Effector memory CD8-positive, alpha-beta T cell (primary cell): ENCODE measurements at places on chromosomes 12 and 14.

DNA sequence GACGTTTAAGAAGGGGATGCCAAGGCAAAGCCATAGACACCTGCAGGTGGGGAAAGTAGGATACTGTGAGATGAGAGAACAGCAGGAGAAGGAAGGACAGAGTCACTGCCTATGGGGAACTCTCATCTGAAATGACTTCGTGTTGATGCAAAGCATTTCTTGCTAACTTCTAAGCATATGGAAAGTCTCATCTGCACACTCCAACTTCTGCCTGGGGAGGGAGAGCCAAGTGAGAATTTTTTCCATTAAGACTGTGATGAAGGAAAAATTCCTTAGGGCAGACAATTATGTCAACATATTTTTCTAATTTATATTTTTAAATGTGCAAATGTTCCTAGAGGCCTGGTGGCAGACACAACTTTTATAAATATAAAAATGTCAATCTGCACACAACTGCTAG lies 115.3 kb downstream of the IPO8 start:
- DNase-seq, result no peak

DNA sequence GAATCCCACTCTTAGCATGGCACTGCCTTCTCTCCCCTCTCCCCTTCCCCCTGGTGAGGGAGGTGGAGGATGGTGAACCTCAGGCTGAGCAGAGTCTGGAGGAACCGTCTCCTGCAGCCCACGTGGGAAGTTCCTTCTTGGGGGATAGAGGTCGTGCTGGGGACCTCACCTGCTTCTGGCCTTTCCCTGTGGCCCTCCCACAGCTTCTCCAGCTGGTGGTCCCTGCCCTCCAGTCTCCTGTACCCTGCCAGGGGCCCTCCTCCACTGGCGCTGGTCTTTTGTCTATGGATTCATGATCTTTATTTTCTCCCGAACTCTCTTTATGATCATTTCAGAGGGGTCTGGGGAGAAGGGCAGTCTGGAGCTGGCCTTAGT lies 9.0 kb upstream of the MTA1 start:
- DNase-seq, result no peak

DNA sequence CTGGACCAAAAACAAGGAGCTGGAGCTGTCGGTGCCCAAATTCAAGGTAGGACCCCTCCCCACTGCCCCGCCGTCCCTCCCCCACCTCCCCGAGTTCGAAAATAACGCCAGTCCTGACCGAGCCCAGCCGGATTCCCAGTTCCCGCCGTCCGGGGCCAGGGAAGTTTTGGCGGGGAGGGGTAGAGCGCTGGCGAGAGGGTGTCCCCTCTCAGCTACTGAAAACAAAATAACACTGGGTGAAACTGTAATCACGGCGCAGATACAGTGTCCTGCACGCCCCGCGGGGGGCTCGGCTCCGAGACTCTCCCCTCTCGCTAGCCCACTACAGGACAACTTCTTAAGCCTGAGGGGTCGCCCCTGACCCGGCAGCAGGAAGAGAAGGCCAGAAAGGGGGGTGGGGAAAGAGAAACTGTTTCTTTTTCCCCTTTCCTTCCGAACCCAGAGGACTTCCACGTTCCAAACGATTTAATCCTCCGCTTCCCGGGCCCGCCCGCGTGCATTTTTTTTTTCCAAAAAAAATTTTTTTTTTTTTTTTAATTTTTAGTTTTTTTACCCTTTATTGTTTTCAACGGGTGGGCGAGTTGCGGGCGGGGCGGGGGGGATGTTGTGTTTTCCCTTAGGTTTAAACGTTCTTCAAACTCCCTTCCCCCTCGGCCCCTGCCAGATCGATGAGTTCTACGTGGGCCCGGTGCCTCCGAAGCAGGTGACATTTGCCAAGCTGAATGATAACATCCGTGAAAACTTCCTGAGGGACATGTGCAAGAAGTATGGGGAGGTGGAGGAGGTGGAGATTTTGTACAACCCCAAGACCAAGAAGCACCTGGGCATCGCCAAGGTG lies 1.6 kb downstream of the SETD1B start:
- DNase-seq, result no peak

- DNase-seq, result no peak
These were observed 6.0 kb downstream of the HDAC7 start for GRCh38 chr12:47813511-47814196.

DNA sequence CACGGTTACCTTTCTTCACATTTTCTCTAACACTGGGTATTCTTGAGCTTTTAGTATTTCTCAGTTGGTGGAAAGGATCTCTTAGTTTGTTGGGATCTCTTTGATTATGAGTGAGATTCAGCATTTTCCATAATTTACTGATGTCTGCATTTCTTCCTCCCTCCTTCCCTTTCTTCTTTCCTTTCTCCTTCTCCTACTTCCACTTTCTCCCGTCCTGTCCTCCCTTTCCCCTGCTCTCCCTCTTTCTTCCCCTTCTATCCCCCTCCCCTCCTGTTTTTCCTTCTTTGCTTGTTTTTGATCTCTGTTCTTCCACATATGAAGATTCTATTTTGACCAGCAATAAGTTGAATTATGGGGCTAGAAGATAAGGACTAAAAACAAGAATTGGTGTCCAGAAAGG lies 66.9 kb downstream of the FUT8 start:
- no peak for DNase-seq

DNA sequence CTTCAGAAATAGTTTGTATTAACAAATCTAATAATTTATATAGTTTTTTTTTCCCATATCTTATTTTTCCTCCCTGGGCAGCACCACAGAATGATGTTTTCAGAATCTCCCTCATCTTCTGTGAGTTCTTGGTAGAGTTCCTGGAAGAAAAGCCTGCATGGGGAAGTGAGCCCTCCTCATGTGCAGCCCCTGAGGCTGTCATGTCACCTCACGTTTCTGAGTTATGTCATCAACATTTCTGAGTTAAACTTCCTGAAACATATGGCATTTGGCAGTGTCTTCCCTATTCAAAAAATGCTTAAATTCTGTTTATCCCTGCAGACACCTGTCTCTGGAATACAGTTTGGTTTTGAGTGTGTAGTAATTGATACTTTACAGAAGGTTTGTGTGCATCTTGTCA lies 979.0 kb downstream of the TMEM121 start:
- no peak for DNase-seq

DNA sequence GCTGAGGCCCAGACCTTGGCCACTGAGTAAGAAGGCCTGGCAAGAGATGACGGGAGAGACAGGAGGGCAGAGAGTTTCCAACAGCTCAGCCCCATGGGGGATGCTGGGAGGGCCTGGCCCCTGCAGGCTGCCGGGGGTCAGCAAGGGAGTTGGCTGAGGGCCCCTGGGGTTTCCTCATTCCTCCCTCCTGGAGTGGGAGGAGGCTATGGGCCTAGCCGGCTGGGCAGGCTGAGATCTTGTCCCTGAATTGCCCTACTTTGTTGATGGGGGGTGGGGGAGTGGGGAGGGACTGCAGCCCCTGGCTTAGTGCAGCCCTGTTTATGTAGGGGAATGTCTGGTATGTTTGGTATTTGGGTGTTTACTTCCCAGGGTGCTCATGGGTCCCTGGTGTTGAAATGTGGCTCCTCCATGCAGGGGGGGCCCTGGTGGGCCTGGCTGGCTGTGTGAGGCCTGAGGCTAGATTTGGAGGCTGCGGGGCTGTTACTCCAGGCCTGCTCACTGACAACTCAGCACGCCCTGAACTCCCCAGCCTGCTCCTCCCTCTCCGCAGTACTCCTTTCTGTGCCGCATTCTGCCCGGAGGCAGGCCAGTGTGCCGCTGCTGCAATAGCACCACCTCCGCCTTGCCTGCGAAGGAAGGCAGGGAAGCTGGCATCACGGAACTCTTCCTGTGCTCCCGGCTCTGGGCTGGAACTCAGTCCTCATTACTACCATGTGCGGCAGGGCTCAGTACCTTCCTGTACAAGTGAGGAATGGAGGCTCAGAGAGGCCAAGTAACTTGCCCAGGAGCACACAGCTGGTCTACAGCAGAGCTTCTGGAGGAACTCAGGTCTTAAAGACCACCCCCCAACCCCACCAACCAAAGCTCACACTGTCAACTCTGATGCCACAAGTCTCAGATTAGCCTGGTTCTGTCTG lies 25.3 kb downstream of the JDP2 start:
- DNase-seq, result no peak

DNA sequence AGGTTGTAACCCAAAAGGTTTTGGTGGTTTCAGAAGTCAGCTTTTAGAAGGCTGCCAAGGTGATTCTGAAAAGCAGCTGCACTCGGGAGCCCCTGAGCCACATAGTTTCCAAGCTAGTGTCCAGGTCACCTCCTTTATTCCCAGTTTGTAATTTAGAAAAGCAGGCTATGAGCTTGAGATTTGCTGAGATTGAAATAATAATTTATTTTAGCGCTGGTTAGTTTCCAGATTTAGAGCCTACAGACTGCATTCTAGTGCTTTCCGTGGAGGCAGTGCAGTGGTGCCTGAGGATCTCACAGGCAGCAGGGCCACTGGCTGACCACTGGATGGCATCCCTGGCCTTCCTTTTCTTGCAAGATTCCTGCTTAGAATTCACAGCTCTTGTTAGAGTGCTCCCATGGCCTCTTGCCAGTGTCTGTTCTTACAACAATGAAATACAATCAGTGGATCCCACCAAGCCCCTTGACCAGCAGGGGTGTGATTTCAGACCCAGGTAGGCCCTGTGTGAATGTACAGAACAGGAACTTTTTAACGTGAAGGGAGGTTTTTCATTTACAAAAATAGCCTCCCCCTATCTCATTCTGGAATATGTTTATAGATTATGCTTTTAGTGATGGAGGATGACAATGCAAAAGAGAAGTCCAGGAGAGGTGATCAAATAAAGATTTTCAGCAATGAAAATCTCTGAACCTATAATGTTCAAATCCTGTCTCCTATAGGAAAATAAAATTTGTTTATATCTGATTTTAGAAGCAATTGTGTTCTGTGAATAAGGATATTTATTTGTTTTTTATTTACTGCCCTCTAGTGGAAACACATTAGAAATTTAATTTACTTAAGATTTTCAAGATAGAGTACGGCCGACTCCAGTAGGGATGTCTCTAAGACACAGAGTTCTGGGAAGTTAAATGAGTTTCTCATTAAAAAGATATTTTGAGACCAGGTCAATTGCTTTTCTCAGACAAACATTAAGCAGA lies 362.1 kb upstream of the STXBP6 start:
- no peak for DNase-seq

DNA sequence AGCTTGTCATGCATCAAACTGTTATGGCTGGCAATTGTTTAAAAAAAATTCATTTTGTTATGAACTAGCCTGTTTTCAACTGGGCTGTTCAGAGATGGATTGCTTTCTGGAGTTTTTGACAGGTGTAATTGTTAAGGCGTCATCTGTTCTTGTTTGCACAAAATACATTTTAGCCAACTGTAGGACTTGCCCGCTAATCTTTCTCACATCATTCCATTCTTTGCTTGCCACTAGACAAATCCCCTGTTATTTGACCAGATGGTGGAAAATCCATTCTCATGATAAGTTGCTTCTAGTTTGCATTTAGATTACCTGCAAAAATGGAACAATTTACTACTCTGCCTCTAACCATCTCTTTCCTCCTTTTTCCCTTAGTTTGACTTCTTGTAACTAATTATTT lies 114.3 kb downstream of the NPAS3 start:
- no peak for DNase-seq

GRCh38 chr12:1525858-1526257 lies 68.5 kb downstream of the FBXL14 start:
- DNase-seq, result no peak

DNA sequence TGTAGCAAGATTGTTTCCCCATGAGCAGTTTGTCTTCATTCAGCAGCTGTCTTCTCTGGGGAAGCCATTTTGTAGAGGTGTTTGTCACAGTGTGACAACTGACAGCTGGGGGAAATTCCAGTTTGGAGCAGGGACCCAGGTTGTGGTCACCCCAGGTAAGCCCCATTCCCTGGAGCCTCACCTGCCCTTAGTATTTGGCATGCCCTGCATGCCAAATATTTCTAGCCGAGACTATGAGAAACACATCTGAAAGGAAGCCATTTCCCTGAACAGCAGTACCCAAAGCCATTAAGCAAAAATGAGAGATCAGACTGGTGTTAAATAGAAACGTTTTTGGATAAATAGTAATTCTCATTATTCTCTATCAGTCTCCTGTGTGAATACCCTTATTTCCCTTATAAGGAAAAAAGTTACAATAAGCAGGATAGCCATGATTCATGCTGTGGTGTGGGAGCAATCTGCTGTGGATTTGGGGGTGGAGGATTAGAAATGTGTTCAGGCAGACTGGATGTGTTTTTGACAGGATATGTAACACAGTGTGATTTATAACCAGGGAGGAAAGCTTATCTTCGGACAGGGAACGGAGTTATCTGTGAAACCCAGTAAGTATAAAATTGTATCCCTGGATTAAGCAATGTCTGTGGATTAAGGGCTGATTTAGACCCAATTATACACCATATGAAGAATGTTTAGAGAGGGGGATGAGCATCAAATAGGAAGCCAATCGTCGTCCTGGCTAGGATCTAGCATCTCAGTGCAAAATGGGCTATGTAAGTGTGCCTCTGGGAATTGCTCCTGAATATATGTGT lies 68.9 kb downstream of the DAD1 start:
- DNase-seq, result no peak

GRCh38 chr12:23938422-23938821 lies 11.0 kb downstream of the SOX5 start:
- no peak for DNase-seq

DNA sequence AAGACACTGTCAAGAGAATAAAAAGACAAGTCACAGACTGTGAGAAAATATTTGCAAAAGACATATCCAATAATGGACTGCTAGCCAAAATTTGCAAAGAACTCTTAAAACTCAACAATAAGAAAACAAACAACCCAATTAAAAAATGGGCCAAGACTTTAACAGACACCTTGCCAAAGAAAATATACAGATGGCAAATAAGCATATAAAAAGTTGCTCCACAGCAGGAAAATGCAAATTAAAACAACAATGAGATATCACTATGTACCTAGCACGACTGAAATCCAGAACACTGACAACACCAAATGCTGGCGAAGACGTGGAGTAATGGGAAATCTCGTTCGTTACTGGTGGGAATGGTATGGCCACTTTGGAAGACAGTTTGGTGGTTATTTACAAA lies 228.9 kb downstream of the TTC8 start:
- no peak for DNase-seq

GRCh38 chr12:78271546-78271945 lies 440.9 kb downstream of the NAV3 start:
- no peak for DNase-seq

GRCh38 chr12:21891751-21892217 lies 49.4 kb downstream of the ABCC9 start:
- DNase-seq, result no peak
